ENCODE measurements at places on chromosomes 1 and 21.

GRCh38 chr1:59766227-59766855, 48.4 kb upstream of the HOOK1 start:
- DNase-seq = no peak

DNA sequence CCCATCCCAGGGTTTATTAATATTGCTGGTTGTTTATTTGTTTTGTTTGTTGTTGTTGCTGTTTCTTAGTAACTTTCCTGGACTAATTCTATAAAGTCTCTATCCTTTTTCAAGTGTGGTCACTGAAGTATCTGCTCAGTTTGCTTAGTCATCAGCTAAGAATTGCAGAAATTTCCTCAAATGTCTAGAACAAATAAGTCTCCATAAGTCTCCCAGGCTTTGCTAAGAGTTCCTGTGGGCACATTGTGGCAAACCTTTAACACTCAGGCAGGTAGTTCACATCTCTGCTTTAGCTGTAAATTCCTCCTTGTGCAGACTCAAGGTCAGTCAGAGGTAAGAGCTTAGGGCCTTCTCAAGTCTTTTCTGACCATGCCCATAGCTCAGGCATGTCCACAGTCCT, 38.9 kb upstream of the C1orf185 start:
- DNase-seq = no peak

DNA sequence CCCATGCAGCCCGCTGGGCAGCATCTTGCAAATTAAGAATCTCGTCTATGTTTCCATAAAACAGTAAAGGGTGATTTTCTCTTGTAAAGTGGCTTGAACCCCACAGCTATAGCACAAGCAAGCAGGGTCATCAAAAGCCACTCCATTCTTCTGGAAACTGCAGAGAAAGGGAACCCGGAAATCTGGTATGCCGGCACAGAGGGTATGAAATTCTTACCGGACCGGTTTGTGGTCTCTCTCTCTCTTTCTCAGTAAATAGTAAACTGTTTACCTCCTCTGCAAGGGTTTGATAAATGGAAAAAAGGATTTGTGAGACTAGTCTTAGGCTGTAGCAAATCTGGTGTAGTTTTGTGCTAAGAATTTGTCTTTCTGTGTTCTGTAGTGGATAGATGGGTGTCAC, 2.7 kb upstream of the ADSS2 start:
- DNase-seq = no peak

GRCh38 chr1:232570007-232570406, 59.9 kb downstream of the SIPA1L2 start:
- no peak for DNase-seq

GRCh38 chr1:51301844-51302162, 28.6 kb downstream of the TTC39A start:
- DNase-seq = no peak

DNA sequence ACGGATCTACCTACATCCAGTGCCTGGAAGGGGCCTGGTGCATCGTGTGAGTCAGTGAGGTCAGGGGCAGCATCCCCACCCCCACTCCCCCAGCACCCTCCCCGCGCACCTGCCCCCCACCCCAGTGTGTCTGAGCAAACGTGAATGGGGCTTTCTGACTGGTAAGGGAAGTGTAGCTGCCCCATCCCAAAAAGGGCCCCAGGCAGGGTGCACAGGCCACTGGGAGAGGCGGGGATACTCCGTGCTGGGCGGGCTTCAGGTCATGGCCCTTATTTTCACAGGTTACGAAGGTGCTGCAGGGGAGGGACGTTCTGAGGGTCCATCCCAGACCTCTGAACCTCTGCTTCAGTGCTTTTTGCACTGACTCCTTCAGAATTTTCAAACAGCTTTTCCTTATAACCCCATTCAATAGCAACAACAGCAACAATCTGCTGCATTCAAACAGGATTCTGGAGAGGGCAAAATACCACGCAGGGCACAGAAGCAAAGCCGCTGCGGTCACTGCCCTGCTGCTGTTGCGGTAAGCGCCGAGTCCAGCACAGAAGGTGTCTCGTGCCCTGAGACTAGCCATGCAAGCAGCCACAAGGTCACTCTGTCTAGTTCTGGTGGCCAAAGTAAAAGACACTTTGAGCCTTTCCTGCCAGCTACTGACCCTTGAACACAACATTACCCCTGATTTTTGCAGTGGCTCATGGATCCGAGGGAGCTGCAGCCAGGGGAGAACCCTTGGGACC, 10.3 kb downstream of the TTC34 start:
- DNase-seq = no peak

DNA sequence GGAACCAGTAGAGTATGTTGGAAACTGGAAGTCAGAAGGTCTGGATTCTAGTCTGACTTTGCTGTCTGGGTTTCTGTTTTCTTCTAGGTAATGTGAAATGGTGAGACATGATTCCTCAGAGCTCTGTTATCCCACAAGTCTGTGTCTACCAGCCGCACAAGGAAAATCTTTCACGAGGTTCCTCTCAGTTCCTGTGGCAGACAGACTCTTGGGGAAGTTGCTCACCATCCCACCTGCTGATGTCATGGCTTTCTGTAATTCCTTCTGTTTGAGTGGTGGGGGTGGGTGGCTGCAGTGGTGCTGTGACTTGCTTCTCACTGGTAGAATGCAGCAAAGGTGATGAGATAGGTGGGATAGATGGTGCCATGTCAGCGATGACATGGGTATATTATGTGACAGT, 17.1 kb upstream of the SCMH1 start:
- DNase-seq = no peak

GRCh38 chr1:55773211-55773940, 558.2 kb upstream of the USP24 start:
- DNase-seq = no peak

DNA sequence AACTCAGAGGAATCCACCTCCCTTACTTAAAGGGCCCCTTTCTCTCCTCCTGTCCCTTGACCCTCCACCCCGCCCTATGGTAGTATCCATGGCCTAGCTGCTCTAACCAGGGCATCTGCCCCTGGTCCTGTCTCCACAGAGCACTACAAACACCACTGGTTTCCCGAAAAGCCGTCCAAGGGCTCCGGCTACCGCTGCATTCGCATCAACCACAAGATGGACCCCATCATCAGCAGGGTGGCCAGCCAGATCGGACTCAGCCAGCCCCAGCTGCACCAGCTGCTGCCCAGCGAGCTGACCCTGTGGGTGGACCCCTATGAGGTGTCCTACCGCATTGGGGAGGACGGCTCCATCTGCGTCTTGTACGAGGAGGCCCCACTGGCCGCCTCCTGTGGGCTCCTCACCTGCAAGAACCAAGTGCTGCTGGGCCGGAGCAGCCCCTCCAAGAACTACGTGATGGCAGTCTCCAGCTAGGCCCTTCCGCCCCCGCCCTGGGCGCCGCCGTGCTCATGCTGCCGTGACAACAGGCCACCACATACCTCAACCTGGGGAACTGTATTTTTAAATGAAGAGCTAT, 1.7 kb downstream of the BTG2 start:
- DNase-seq = no peak

DNA sequence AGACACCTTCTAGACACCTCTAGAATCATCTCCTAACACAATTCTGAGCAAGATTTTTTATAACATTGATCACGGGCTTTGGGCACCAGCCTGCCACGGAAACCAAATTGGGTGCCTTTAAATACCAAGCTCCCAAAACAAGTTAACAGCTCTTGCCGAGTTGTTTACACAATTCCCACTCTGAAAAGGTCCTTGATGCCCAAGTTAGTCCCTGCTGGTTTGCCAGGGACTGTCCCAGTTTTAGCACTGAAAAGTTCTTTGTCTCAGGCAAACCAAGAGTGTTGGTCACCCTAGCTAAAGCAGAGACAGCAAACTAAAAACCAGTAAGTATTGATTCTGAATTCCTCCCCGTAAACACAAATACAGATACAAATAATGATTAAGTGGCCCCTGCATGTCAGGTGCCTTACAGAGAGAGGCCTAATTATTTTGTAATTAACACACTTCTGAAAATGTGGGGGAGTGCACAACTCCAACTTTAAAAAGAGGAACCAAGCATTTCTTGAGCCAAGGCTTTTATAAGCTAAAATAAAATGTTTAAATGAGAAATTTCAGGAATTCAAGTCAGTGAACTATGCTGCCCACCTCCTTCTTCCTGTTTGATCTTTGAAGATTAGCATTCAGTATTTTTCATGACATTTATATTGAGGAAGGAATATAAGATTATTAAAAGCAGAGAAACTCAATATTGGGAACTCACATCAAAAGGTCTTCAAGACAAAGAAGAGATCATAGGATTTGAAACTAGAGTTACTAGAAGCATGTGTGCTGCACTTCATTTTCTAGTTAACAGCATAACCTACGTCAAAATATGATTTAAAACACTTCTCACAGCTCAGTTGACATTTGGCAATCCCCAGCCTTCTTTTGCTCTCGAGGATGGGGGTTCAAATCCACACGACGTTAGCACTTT, 9.0 kb upstream of the UBE2U start:
- DNase-seq = no peak

DNA sequence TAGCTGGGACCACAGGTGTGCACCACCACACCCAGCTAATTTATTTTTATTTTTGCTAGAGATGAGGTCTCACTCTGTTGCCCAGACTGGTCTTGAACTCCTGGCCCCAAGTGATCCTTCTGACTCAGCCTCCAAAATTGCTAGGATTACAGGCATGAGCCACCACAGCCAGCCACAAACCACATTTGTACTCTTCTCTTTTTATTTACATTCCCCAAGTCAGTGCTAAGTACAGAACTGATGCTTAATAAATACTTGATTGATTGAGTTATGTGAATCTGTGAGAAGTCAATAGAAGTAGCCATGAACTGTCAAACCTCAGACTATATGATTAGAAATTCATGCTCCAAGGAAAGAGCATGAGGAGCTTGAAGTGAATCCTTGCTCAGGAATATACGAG, 48.5 kb upstream of the S1PR1 start:
- no peak for DNase-seq

DNA sequence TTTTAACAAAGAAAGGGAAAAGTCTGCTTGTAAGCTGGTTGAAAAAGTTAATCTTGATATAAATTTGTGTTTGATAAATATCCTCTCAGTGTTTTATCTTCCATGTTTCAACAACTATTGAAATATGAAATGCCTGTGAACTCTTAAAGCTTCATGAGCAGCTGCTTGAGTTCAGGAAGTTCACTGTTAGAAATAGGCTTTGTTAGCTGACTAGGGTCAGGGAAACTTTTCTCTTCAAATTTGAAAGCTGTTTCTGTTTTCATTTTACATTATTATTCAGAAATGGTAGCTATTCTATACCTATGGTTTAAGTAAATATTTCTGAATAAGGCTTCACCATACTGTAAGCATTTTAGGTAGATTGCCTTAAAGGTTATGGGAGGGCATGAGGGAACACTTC, 191.7 kb downstream of the HS2ST1 start:
- no peak for DNase-seq

DNA sequence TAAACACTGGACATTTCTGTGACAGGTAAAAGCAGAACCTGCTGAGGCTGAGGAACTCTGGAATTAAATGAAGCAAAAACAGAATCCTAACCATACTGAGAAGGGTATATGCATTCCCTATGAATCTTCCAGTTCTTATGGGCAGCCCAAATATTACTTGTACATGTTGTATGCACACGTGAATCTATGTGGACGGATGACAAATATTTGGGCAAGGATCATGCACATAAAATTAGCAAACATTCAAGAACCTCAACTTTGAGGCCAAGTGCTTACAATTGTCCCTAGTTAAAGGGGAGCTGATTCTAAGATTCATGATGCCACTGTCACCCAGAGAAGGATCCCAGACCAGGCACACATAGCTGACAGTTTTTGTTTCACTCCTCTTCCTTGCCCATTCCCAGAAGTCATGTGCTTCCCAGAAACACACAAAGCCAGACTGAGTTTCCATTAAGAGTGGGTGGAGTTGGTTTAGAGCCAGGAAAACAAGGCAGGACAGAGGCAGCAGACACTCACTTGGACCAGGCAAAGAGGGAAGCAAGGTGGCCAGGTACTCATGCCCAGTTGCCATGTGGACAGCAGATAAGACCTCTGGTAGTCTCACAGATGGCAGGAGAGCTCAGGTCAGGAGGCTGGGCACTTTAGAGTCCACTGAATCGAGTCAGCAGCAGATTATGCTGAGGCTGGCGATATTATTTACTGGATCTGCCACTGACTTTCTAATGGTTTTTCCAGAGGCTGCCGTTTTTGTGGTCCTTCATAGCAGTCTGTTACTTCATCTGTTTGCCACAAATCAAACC, 25.6 kb downstream of the AK2 start:
- peak; percentile 40 for DNase-seq

- no peak for DNase-seq
These were observed 30.4 kb upstream of the FOXO6 start for GRCh38 chr1:41330588-41331545.

- DNase-seq = no peak
These were observed 355.1 kb downstream of the GPATCH2 start for GRCh38 chr1:217275655-217276398.

DNA sequence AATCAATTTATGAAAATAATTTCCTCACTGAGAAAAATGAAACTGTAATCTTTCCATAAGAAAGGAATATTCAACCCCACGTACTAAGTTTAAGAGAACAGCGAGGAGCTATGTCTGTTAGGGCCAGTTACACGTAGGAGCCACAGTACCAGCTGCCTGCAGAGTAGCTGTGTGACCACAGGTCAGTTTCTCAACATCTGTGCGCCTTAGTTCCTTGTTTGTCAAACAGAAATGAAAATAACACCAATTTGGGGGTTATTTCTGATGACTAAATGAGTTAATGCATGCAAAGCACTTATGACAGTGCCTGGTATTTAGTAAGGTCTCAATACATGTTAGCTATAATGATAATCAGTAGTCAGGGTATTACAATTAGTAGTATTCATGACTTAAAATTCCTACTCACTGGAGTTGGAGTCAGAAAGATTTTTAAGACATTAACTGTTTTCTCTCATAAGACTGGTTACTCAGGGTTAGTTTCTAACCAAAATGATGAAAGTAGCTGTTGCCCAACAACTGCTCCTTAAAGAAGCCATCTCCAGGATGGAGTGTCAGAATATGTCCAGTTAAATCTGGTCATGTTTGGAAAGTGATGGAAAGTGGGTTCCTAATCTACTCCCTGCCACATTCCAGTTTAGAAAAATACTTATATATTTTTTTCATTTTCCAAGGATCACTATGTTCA, 85.8 kb upstream of the ZNF648 start:
- no peak for DNase-seq

- DNase-seq = peak; percentile 57
These were observed 38.6 kb upstream of the GPR137B start for GRCh38 chr1:236103646-236104218.

DNA sequence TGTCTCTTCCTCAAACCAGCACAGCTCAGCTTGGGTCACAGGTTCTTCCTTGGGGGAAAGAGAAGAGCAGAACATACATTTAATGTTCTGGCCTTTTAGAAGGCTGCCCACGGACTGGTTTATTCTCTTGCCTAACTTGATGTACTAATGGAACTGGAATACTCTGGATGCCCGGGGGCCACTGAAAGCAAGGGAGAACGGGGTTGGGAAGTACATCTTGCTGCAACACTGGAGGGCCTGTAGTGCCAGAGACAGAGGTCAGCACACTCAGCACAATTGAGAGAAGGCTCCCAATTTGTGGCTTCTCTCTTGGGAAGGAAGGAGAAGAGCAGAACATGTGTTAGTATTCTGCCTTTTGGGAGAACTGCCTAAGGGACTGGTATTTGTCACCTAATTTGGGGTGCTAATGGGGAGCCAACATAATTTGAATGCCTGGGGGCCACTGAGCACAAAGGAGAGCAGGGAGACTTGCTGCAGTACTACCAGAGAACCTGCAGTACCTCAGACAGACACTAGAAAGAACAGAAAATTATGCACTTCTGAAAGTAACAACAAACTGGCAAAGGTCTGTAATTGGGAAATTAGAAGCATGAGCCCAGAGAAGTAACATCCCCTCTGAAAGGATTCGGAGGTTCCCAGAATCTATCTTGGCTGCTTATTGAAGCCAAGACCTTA, 14.1 kb downstream of the ZNF691 start:
- DNase-seq = no peak

Data from uterus (tissue), 4 donors.